ENCODE measurements at places on chromosomes 1 and 21.

DNA sequence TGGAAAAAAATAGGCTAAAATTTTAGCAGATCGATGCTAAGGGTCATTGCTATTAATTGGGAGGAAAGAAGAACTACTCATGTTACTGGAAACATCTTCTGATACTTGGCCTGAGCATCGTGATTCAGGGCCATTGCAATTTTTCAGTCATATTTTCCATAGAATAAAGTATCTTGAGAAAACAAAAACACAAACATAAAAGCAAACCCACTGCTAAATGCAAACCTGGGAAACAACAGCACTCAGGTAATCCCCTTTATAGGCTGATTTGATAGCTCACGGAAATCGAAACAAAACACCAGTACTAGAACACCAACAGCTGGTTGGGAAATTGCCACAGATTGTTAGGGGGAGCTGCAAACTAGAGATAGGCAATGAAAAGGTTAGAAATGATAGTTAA is 172.9 kb upstream of the ESRRG start:
- no peak for DNase-seq

DNA sequence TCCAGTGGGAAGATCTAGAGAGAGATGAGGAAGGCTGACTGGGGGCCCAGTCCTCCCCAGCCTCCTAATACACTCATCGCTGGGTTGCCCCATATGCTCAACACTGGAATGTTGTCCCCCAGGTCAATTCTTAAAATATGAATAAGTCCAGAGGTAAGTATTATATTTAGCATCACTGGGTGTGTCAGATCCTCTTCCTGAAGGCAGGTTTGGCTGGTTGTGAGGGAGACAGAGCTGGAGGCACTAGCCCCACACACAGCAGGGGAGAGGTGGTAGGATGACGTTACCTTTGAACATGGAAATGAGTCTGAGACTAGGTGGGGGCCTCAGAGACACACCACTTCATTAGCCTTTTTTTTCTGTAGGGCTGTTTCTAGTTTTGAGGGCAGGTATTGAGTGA is 42.6 kb downstream of the SLC44A3 start:
- no peak for DNase-seq

GRCh38 chr21:39188521-39189139 is 5.4 kb upstream of the PSMG1 start:
- DNase-seq: no peak

- DNase-seq: no peak
These were observed 325.2 kb downstream of the DUSP10 start for GRCh38 chr1:221416723-221417122.

GRCh38 chr1:30256911-30257310 is 466.5 kb downstream of the MATN1 start:
- no peak for DNase-seq

- DNase-seq: no peak
These were observed 199.6 kb upstream of the LMO4 start for GRCh38 chr1:87129038-87129437.

GRCh38 chr1:4963251-4963650 is 308.8 kb downstream of the AJAP1 start:
- DNase-seq: no peak

- no peak for DNase-seq
These were observed 42.1 kb upstream of the CFHR3 start for GRCh38 chr1:196732526-196732925.

- no peak for DNase-seq
These were observed 539.8 kb downstream of the PTPRC start for GRCh38 chr1:199178646-199179045.

GRCh38 chr1:17893891-17894631 is 138.9 kb downstream of the ACTL8 start:
- DNase-seq: no peak

GRCh38 chr1:159900755-159901360 is 893 bp upstream of the CFAP45 start:
- no peak for DNase-seq

GRCh38 chr1:9761855-9762254 is 61.9 kb downstream of the CLSTN1 start:
- DNase-seq: no peak

DNA sequence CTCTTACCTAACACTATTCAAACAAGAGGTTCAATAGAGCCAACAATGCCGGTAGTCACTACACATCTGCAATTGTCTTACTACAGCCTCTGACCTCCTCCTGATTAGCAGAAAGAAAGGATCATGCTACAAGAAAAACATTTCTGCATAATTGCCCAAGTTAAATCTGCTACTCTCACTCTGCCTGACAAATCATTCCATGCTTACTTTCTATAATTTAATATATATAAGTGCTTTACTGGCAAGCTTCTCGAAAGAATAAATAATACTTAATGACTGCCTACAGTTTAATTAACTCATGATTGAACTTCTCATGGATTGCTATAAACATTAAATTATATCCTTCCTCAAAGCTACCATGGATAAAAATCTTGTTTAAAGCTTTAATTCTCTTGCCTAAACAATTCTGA is 156.0 kb downstream of the SLC45A1 start:
- DNase-seq: peak; percentile 87

- no peak for DNase-seq
These were observed 48.0 kb upstream of the IPO9 start for GRCh38 chr1:201780952-201781351.

GRCh38 chr21:44260066-44260465 is 1.6 kb downstream of the DNMT3L start:
- no peak for DNase-seq

GRCh38 chr1:201254625-201255478 is 28.5 kb upstream of the PKP1 start:
- DNase-seq: no peak

DNA sequence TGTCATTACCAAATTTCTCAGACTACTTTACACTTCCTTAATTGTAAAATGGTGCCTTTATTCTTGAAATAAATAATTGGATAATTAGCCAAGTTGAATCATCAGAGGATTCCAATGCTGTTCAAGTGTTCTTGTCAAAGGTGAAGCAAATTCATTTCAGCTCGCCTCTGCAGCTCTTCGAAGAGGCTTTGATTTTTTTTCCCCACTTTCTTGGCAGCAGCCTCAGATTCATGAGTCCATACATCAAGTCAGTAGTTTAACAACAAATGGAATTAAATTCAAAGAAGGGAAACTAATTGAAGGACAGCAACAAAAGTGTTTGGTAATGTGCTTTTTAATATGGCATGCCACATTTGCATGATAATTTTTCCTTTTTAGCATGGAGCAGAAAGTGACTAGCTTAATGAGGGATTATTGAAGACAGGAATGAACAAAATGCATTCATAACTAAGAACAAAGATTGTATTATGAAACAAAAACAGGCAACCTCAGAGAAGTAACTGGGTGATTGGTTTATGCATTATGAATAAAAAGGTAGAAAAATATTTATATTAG is 239.0 kb downstream of the USH2A start:
- DNase-seq: no peak

DNA sequence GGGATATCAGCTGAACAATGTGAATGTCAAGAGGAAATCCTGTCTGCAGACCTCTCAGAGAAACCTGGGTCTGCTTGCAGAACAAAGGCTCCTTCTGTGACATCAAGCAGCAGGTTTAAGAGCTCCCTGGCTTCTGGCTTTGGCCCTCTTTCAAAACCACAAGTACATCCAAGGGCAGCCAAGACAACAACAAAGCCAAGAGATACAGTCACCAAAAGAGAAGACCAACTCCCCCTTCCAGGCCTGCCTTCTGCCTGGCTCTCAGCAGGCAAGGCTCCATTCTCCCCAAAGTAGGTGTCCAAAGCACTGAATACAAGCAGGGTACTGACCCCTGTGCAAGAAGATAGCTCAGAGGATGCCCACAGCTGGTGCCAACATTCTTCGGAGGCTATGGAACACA is 11.5 kb downstream of the BCAR3 start:
- DNase-seq: no peak

DNA sequence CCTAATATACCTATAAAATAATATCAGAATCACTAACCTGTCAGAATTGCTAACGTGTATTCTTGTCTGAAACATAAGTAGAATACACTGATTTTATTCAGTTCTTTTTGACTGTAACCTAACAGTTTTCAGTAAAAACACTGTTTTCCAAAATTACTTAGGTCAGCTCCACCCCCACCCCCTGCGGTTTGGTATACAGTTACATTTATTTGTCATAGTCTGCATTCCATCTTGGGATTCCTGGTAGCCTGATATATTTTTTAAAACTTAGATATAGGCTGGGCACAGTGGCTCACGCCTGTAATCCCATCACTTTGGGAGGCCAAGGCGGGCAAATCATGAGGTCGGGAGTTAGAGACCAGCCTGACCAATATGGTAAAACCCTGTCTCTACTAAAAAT is 19.8 kb upstream of the ABCD3 start:
- DNase-seq: no peak

DNA sequence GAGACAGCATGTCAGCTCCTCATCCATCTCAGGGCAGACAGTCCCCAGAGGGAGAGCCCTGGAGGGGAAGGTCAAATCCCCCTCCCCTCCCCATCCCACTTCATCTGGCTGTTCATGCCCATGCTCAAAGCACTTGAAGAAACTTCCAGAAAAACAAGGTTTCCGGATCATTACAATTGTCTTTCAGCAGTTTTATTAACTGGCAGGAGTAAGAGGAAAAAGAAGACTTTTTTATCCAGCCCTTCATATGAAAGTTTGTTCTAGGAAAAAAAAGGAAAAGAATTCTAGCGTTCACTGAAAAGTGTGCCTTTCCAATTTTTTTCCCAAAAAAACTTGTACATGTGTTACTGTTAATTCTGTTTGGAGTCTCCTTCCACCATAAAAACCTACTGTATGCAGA is 145.7 kb upstream of the TIAM1 start:
- DNase-seq: no peak

GRCh38 chr1:4344065-4344732 is 310.2 kb upstream of the AJAP1 start:
- no peak for DNase-seq

DNA sequence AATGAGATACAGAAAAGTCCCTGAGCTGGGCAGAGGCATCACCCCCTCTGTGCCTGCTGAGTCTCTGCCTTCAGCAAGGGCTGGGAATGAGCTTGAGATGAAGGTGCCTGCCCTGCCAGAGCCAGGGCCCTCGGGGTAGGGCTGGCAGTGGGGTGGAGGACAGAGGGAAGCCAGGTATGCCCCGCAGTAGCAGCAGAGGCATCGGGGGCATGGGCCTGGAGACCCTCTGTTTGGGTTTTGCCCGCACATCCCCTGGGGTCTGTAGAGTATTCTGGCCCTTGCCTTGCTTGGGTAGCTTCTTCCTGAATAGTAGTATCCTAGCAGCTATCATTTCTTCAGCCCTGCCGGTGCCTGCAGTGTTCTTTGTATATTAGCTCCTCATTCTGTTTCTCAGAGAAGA is 33.0 kb downstream of the QSOX1 start:
- no peak for DNase-seq

GRCh38 chr1:110012100-110012780 is 22.2 kb upstream of the STRIP1 start:
- DNase-seq: no peak

GRCh38 chr1:68401506-68401905 is 48.2 kb downstream of the RPE65 start:
- DNase-seq: no peak

- no peak for DNase-seq
These were observed 5.1 kb downstream of the IFFO2 start for GRCh38 chr1:18951416-18951815.

DNA sequence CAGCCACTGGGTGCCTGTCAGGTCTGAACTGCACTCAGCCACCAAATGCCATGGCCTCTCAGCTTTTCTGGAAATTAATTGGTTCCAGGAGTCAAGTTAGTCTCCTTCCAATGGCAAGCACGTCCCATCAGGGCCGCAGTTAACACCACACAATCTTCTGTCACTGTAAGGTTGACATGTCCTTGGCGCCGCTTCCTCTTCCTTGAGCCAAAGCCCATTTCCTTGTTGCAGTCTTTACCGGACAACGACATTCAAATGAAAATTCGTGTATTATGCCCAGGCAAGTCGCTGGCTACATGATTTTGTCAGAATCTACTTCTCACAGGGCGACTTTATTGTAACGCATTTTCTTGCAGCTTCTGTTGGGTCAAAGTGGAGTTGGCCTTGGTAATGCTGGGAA is 430.6 kb upstream of the KAZN start:
- no peak for DNase-seq

DNA sequence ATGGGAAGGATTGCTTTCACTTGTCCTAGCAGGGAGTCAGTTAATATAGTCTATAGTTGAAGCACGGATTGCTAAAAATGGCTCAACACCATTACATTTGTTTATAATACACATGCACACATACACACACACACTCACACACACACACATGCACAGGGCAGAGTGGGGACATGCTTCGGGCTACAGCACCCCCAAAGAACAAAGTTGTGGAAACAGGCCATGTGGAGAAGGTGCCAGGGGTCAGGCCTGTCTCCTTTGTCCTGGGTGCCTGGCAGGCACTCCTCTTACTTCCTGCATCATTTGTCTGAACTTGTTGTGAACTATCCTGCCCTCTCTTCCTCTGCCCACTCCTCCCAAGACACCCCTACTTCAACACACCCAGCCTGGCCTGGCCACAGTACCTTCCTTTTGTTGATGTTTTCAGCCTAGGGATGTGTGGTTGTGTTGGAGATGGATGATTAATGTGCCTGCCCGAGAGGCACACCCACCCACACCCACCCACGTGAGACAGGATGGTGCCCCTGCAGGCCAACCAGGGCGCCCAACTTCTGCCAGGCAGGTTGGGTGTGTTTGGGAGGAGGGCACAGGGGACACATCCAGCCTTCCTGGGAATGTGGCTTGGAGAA is 17.5 kb downstream of the RASSF5 start:
- no peak for DNase-seq

Measured in NCI-H2081 treated with DMSO at 0.1 percent for 48 hours (cell line).